ENCODE measurements at places on chromosomes 7 and 10.

DNA sequence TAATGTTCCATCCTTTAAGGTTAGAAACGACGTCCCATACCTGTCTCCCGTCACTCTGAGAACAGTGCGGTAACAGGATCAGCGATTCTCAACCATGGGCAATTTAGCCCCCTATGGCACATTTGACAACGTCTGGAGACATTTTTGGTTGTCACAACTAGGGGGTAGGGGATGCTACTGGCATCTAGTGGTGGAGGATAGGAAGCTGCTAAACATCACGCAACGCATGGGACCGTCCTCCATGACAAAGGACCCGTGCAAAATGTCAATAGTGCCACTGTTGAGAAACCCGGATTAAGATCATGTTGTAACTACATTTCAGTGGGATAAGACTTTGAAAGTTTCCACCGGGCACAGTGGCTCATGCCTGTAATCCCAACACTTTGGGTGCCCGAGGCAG is 5.0 kb upstream of the PAXIP1 start:
- DNase-seq: peak; percentile 44

GRCh38 chr10:96502561-96503282 is 11.0 kb downstream of the TLL2 start:
- DNase-seq: no peak

DNA sequence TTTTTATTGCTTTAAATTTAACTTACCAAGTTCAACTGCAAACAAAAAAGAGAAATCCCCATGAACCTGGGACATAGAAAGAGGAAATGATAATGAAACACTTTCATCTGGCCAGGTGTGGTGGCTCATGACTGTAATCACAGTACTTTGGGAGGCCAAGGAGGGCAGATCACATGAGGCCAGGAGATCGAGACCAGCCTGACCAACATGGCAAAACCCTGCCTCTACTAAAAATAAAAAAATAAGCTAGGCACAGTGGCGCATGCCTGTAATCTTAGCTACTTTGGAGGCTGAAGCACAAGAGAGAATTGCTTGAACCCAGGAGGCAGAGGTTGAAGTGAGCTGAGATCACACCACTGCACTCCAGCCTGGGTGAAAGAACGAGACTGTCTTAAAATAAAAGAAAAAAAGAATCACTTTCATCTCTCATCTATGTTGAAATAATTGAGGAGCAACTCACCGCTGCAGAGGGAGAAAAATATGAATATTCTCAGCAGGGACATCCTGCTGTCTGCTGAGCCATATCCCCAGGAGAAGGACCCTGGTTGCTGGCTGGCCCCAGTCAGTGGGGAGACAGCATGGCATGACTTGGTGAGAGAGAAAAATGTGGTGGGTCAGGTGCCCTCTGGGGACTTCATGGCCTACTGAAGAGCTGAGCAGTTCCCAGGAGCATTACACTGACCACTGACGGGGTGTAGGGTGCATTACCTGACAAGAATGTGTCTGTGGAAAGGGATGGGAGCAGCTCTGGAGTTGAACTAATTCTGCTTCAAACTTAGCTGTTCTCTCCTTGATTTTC is 22.8 kb upstream of the TARP start:
- DNase-seq: no peak

DNA sequence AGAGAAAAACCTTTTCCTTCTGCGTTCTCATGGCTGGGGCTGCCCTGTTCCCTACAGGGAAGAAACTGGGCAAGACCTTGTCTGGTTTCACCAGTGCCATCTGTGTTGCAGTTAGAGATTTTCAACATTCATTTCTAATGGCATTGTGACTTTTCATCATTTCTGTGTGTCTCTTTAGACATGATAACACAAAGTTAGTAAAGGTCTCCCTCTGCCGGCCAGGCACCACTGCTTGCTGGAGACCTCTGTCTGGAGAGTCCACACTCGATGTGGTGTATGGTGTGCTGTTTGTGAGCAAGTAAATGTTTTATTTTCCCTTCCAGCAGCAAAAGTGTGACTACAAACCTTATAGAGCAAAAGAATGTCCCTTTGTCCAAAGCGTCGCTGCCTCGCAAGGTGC is 213.5 kb downstream of the PAXIP1 start:
- no peak for DNase-seq

DNA sequence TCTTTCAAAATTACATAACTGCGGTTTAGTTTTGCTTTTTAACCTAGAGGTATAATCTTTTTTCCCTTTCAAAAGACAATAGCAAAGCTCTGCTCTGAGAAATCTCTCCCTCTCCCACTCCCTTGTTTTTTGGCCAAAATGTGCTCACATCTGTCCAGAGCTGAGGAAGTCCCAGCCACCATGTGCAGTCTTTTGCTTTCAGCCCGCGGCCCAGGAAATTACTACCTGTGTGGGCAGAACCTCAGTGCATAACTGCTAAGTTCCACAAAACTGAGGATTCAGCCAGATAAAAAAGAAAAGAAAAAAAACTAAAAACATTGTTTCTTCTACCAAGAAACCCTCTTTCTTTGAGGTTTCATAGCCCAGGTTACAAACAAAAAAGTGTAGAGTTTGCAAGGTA is 115.0 kb upstream of the HGF start:
- no peak for DNase-seq

- DNase-seq: no peak
Observed at GRCh38 chr7:12303495-12303894, 92.4 kb downstream of the TMEM106B start.

DNA sequence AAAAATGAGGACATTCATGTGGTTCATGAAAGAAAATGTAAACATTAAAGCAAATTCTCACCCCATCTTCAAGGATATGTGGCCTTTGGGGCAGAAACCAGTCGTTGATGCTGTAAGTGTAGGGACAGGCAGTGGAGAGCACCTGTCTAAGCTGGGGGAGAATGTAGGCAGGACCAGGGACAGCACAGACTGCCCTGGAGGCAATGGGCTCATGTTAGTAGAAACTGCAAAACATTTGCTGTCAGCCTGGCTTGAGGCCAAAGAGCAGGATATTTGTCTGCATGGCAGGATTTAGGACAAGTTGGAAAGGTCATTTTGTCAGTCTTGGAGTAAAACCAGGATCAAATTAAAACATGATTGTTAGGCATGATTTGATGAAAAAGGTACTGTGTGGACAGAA is 211.6 kb upstream of the AGK start:
- DNase-seq: no peak

DNA sequence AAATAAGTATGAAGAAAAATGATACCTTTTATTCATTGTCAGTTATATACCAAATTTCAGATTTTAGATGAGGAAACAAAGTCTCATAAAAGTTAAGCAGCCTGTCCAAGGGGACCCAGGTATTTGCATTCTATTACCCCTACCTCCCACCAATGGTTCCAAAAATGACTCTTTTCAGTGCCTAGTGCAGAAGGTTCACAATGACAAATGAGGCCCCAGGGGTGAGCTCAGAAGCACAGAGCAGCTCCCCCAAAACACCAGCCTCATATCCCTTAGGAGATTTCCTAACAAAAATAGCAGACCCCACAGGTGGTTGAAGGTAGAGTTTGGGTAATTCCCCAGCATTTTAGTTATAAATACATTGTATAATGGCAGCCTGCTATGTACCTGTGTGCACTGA is 168.6 kb downstream of the REEP3 start:
- no peak for DNase-seq

GRCh38 chr10:52801947-52802346 is 29.4 kb upstream of the MBL2 start:
- no peak for DNase-seq

GRCh38 chr7:139671967-139672366 is 105.8 kb downstream of the HIPK2 start:
- no peak for DNase-seq

GRCh38 chr7:45689011-45689796 is 115.0 kb downstream of the ADCY1 start:
- no peak for DNase-seq

DNA sequence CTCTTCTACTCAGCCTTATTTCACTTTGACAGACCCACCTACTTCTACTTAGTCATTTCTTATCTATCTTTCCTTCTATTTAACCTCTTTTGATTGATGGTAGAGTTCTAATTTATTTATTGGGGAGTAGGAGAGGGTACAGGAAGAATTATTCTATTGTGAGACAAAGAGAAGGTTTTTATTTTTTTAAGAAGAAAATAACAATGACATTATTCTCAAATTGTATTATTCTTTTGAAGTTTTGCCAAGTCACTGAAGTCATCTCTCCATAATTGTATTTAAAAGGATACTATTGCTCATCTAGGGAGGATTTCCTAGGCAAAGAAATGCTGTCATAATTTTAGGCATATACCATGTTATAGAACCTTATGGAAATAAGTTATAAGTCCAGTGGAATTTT is 52.7 kb downstream of the ITGB8 start:
- no peak for DNase-seq

DNA sequence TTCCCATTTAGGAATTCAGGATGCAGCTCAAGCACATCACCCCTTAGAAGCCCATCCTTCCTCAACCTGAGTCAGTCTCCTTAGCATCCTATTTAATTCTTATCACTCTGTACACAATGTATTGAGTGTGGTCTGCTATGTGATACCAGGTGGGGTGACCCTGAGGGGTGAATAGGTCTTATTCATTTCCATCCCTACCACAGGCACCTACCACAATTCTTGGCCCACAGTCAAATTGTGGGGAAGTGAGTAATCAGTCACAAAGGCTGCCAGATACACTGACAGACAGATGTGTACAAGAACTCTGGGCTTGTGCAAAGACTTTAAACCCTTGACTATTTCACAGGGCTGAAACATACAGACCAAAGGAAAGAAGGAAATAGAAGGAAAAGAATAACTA is 560.5 kb downstream of the PARD3 start:
- DNase-seq: no peak

DNA sequence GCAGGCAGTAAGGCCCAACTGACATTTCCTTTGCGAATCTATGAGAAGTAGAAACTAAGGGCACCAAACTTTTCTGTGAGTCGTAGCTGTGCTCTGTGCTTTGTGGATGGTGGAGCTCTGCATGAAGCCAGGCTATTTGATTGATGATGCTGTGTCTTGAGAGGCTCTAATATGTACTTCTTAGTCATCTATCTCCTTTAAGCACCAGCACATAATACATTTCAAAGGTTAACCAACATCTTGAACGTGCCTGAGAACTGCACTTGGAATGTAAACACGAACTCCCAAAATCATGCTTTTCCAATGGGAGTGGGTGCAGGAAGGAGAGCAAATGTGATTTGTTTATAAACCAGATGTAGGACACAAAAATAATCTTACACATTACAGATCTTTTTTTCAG is 411.6 kb downstream of the PARD3 start:
- DNase-seq: no peak

DNA sequence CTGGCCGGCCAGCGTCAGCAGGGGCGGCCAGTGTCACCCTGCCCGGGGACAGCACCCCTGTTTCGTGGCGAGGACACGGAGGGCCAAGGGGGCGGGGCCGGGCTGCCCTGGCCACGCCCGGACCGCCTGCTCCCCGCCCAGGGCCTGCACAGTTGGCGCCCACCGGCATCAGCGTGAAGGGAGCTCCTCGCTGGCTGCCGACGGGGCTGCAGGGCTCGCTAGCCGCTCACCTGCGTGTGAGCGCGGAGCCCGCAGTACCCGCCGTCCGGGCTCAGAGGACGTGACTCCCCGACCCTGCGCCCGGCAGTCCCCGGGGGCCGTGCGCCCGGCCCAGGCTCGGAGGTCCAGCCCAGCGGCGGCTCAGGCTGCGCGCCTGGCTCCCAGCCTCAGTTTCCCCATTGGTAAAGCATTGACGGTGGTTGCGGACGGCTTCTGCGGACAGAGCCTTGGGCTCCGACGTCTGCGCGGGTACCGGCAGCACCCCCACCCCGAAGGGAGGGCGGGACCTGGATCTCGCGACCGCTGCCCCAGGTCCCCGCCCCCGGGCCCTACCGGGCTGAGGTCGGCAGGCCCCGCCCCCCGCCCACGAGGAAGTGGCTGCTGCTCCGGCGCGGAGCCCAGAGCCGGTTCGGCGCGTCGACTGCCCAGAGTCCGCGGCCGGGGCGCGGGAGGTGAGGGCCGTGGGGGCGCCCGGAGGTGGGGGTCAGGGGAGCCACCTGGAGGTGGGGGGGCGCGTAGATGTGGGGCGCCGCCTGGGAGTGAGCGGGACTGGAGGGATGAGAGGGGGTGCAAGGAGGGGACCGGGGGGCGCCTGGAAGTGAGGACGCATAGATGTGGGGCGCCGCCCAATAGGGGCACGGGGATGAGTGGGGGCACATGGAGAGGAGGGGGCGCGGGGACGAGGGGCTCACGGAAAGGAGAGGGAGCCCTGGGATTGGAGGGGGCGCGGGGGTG is at the start of gene ARPC1B:
Gene ARPC1B (plus strand): TSS at position 620 of the 954 bp plus-strand sequence. CDS start 10,985 bp downstream, outside the sequence.
- DNase-seq: peak; percentile 85

- no peak for DNase-seq
Observed at GRCh38 chr10:133034092-133034491, 53.6 kb upstream of the ADGRA1 start.

DNA sequence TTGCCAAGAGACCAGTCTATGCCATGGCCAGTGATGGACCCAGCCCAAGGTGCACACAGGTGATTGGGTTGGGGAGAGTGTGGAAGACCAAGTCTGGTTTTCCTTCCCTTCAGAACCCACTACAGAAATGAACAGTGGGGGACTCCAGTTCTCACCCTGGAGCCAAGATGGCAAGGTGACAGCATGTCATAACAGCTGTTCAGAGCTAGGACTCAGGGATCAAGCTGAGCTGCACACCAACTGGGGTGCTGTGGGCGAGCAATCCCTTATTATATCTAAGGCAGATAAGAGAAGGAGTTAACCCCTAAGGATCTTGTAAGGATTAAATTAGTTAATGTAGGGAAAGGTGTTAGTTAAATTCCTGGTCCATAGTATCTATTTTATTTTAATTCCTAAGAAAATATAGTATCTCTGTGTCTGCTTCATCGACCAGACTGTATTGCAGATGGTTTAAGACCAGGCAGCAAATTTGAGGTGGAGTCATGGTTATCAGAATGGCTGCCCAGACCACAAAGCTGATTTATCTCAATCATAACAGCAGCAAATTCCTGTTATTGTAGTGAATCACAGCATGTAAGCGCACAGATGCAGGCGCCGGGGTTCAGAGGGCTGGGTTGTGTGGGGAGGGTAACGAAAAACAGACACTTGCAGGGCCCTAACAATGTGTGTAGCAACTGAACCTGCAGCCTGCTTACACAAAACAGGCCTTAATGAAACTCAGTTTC is 208.7 kb upstream of the ZNF32 start:
- DNase-seq: no peak

DNA sequence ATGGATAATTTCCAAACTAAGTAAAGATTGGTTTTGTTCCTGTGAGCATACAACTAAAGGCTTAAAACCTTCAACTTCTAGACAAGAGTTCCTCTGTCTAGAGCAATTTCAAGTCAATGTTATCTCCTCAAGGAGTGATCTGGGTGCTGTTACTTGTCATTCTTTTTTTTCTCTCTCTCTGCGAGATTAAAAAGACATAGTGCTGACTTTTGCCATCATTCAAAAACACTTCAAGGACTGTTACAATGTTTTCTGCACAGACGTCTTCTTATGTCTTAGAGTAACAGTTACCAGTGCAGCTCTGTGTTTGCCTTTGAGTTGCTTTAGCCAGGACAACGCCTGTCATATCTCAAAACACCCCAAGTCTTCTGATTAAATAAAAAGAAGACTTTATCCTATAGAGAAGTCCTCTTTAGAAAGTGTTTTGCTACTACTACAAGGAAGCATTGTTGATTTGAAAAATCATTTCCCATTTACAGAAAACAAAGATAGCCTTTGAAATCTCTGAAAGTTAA is 263.5 kb upstream of the FERD3L start:
- no peak for DNase-seq
